Osteoblast (primary cell): ENCODE measurements at places on chromosomes 2 and 18. TPM values are rescaled to one million over a fixed set of nuclear protein-coding genes. Genes with fewer than 3 reads are reported as not detected.
A peak's percentile ranks its signal among the peaks of the same experiment; 100 is the strongest.

The MBOAT2 gene
- 54.3 and 56.6 TPM in 2 replicates for total RNA-seq

The ESCO1 gene
- 19.9 and 21.2 TPM in 2 replicates for total RNA-seq

The ACVR1 gene
- 52.5 and 53.9 TPM in 2 replicates for total RNA-seq

The UGT1A8 gene
- not detected in 2 replicates for total RNA-seq

The FBXO48 gene
- 0.72 and 0.88 TPM in 2 replicates for total RNA-seq

The BMP10 gene
- total RNA-seq: not detected in 2 replicates

The ABCB11 gene
- total RNA-seq: under 0.01 TPM in 1 of 2 replicates, not detected in the other

The ADI1 gene
- total RNA-seq: 51.3 and 55.4 TPM in 2 replicates

The SEPTIN10 gene
- 101 and 107 TPM in 2 replicates for total RNA-seq

GRCh38 chr2:36397728-36398413 lies 42.3 kb downstream of the CRIM1 start:
- peaks cover 73% of the 10 kb centered on the region for H3K4me1 ChIP-seq
- peaks cover 60% of the 10 kb centered on the region for H3K36me3 ChIP-seq
- no peaks in the 10 kb centered on the region for H3K27me3 ChIP-seq
- no peak overlapping the region for H3K4me3 ChIP-seq
- H3K27ac ChIP-seq: peak overlapping the region; percentile 62
- DNase-seq: no peak

DNA sequence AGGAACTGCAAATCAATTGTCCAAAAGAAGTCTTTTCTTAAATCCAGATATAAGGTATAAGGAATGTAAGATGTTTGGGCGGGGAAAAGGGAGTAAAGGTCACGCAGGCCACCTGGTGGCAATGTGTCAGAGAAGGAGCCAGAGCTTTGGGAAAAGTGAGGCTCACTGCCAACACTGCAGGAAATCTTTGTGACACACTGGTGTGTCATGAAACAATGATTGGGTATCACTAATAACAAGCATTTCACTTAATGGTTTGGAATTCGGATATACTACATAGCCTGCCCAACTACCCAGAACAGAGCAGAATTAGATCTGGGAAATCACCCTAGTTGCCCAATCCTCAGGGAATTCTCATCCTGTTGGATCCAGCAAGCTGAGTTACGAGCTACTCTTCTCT lies 61.0 kb downstream of the RBMS1 start:
- no peak overlapping the region for H3K4me3 ChIP-seq
- DNase-seq: peak; percentile 80
- no peaks in the 10 kb centered on the region for H3K27me3 ChIP-seq
- H3K27ac ChIP-seq: peak overlapping the region; percentile 19

DNA sequence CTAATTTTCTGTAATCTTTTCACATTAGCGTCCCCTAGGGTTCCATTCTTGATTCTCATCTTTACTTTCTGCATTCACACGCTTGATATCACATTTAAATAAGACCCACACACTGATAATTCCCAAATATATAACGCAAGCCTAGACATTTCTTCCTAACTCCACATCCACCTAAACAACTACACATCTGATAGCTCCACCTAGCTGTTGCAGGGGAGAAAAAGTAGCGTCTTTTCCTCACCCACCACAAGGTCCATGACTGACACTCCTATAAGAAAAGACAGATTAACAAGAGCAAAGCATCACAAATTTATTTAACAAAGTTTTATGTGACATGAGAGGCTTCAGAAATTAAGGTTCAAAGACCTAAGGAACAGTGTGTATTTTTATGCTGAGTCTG lies 862.2 kb upstream of the DDX18 start:
- no peaks in the 10 kb centered on the region for H3K36me3 ChIP-seq
- H3K27me3 ChIP-seq: no peaks in the 10 kb centered on the region
- H3K27ac ChIP-seq: no peak overlapping the region
- no peak overlapping the region for H3K4me3 ChIP-seq

GRCh38 chr18:10015941-10016819 lies 102.4 kb downstream of the VAPA start:
- peak; percentile 94 for DNase-seq
- no peaks in the 10 kb centered on the region for H3K36me3 ChIP-seq
- H3K4me1 ChIP-seq: peaks cover 33% of the 10 kb centered on the region

DNA sequence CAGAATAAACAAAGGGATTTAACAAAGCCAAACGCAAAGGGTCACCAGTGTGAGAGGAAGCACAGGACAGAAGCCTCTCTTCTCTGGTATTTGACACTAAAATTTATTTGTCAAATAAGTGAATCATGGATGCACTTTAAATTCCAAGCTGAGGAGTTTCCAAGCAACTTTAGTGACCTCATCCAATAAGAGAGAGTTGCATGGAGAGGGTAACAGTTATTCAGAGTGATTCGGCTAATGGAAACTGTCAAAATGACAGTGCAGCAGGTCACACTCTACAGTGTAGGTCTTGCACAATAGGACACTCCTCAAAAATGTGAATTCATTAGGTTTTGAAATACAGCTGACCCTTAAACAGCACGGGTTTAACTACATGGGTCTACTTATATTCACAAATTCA lies 103.9 kb upstream of the ACVR1C start:
- H3K4me3 ChIP-seq: no peak overlapping the region
- peaks cover 27% of the 10 kb centered on the region for H3K36me3 ChIP-seq
- DNase-seq: no peak
- H3K27ac ChIP-seq: no peak overlapping the region
- H3K27me3 ChIP-seq: no peaks in the 10 kb centered on the region

DNA sequence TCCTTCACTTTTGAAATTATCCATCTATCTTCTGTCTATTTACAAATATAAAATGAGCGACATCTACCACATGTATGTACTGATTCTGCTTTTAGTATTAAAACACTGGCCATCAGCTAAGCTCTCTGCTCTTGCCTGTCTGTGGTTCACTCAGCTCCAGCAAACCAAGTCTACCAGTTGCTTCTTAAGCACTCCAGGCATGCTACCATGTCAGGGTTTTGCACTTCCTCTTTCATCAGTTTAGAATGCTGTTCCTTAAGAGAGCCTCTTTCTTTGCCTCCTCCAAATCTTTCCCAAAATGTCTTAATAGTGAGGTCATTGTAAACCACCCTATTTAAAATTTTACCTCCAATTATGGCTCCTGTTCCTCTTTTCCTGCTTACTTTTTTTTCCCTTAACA lies 59.5 kb downstream of the SCN3A start:
- no peaks in the 10 kb centered on the region for H3K27me3 ChIP-seq
- H3K4me3 ChIP-seq: no peak overlapping the region
- no peak overlapping the region for H3K27ac ChIP-seq
- no peaks in the 10 kb centered on the region for H3K36me3 ChIP-seq

DNA sequence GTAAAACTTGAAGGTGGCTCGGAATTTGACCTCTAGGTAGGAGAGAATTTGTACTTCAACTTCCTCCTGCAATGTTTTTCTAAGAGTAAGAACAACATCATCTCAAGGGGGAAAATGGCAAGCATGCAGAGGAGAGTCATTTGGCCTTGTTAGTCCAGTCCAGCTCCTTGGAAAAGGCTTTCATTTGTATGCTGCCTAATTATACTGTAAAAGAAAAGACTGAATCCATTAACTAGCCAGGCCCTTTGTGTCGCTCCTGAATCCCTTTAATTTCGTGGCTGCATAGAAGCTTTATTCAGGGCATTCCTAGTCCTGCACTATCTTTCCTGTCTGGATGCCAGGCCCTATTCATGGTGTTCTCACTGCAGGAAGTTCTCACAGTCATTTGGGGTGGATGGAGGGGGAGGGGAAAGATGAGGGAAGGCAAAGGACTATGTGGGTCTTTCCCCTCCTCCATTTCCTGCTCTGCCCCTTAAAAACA lies 36.0 kb downstream of the PHLPP1 start:
- H3K4me3 ChIP-seq: peak overlapping the region; percentile 6
- peaks cover 10% of the 10 kb centered on the region for H3K4me1 ChIP-seq
- no peak for DNase-seq
- H3K27me3 ChIP-seq: no peaks in the 10 kb centered on the region
- H3K27ac ChIP-seq: no peak overlapping the region
- no peaks in the 10 kb centered on the region for H3K36me3 ChIP-seq

GRCh38 chr2:74031221-74031620 lies 46.5 kb downstream of the TET3 start:
- no peak for DNase-seq
- H3K27ac ChIP-seq: no peak overlapping the region
- H3K4me1 ChIP-seq: peaks cover 4% of the 10 kb centered on the region
- no peaks in the 10 kb centered on the region for H3K27me3 ChIP-seq
- H3K4me3 ChIP-seq: no peak overlapping the region

DNA sequence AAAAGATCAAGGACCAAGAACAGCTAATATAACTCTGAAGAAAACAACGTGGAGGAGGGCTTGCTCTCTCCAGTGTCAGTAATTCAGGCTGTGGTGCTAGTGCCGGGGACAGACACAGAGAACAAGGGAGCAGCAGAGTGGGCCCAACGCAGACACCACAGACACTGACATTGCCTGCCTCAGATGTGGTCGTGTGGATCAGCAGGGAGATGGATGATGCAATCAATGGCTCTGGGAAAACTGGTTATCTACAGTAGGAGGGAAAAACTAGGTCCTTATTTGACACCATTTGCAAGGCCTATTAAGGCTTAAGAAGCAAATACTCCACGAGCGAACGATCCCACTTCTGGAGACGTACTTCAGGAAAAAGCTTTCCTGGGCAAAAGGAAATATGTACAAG lies 36.1 kb downstream of the HDLBP start:
- DNase-seq: no peak
- no peaks in the 10 kb centered on the region for H3K36me3 ChIP-seq
- no peak overlapping the region for H3K4me3 ChIP-seq
- peaks cover 8% of the 10 kb centered on the region for H3K4me1 ChIP-seq

DNA sequence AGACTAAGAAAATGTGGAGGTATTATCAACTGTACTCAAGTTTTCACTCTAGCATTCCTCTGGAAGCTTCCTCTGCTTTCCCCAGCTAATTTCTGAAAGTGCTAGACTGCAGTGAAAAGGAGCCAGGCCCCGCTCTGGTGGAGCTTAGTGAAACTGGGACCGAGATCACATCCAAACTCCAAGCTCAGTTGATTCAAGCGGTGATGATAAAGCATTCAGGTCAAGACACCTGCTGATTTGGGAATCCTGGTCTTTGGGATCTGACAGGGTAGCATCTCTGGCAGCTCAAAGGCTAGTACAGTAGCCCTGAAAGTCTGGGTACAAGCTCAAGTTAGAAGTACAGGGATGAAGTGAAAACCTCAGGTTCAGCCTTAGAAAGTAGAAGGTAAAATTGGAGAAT lies 120.2 kb upstream of the CRIM1 start:
- no peak for DNase-seq
- H3K27ac ChIP-seq: no peak overlapping the region
- no peaks in the 10 kb centered on the region for H3K36me3 ChIP-seq
- no peaks in the 10 kb centered on the region for H3K27me3 ChIP-seq
- no peak overlapping the region for H3K4me3 ChIP-seq
- H3K4me1 ChIP-seq: no peaks in the 10 kb centered on the region

GRCh38 chr2:126635736-126636135 lies 20.2 kb upstream of the GYPC start:
- no peak overlapping the region for H3K27ac ChIP-seq
- H3K4me1 ChIP-seq: no peaks in the 10 kb centered on the region
- no peak for DNase-seq
- H3K27me3 ChIP-seq: no peaks in the 10 kb centered on the region

DNA sequence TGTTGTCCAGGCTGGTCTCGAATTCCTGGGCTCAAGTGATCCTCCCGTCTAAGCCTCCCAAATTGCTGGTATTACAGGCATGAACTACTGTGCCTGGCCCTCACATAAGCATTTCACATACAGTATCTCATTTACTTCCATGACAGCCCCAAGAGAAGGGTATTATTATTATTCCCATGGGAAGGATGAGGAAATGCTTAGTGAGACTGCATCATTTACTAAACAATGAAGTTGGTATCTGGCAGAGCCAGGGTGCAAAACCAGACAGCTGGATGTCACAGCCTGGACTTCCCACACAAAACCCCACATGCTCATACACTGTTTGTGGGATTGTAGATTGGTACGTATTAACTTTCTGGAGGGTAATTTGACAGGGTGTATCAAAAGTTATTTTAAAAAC lies 29.9 kb downstream of the DAPL1 start:
- H3K36me3 ChIP-seq: no peaks in the 10 kb centered on the region
- DNase-seq: no peak
- no peaks in the 10 kb centered on the region for H3K27me3 ChIP-seq
- H3K27ac ChIP-seq: no peak overlapping the region
- H3K4me3 ChIP-seq: no peak overlapping the region
